Cerebellar nuclear complex (tissue), 1 donor: ENCODE measurements at places on chromosomes 12 and 14.

DNA sequence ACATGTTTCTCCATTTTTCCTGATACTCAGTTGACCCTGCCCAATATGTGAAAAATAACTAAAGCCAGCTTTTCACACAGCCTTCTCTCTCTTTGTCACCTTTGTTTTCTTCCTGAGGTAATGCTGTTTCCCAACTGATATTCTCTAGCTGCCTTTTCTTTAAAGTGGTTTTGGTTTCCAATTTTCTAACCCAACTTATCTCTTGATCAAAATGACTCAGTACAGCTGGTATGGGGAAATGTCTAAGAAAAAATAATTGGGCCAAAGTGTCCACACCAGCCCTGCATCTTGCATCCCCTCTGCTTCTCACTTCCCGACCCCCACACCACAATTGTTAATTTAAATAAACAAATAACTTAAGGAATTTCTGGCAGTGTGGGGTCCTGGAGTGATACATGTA, 193.8 kb downstream of the SYT1 start:
- DNase-seq: no peak

- DNase-seq: no peak
Observed at GRCh38 chr12:106506691-106507090, 76.1 kb upstream of the RFX4 start.

GRCh38 chr12:117111386-117111785, 12.2 kb upstream of the TESC start:
- no peak for DNase-seq

- no peak for DNase-seq
Observed at GRCh38 chr12:95418142-95418541, 55.8 kb upstream of the METAP2 start.

- DNase-seq: peak; percentile 86
Observed at GRCh38 chr14:23301288-23301968, 1.2 kb downstream of the PPP1R3E start.

GRCh38 chr14:68576496-68577244, 216.2 kb downstream of the ZFP36L1 start:
- DNase-seq: no peak
